ENCODE measurements at places on chromosomes 6 and 20. TPM values are rescaled to one million over a fixed set of nuclear protein-coding genes. Genes with fewer than 3 reads are reported as not detected.

- H3K4me3 ChIP-seq = no peak overlapping the region
- H3K36me3 ChIP-seq = no peaks in the 10 kb centered on the region
- DNase-seq = no peak
- H3K27me3 ChIP-seq = no peaks in the 10 kb centered on the region
- no peak overlapping the region for H3K27ac ChIP-seq
Measured at GRCh38 chr6:77205936-77206335, 257.4 kb downstream of the HTR1B start.

DNA sequence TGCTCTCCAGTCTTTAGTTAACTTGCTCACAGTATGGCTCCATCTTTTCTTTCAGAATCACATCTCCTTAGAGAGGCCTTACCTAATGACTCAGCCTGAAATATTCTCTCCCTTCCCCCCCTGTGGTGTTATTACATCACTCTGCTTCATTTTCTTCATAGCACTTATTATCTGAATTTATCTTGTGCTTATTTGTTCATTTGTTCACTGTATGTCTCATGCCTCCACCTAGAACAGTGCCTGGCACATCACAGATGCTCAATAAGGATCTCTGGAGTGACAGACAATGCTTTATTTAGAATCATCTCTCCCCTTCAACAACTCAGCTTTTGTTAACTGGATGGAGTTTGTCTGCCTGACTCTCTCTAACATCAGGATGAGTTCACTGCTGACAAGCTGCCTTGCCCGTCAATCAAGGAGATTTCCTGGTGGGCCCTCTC lies 96.6 kb upstream of the MAN1A1 start:
- H3K4me1 ChIP-seq = no peaks in the 10 kb centered on the region
- no peaks in the 10 kb centered on the region for H3K36me3 ChIP-seq
- peak overlapping the region; percentile 36 for H3K27ac ChIP-seq
- DNase-seq = no peak
- H3K4me3 ChIP-seq = no peak overlapping the region
- H3K27me3 ChIP-seq = no peaks in the 10 kb centered on the region

DNA sequence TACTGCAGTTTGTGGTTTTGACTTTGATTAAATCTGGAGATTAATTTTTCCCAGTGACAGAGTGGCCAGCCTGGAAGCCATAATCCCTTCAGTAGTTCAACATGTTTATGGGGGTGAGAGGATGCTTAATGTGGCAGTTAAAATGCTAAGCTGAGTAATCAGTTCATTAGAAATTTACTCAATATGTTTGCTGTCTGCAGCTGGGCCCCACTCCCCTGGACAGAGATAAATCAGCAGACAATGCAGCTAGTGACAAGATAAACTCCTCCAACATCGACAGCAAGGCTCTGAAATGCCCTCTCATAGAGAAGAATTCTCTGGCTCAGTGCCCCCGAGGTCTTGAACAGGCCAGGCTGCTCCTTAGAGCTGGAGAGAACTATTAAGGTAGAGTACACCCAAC lies 101.9 kb downstream of the LRFN2 start:
- no peak overlapping the region for H3K4me3 ChIP-seq
- no peaks in the 10 kb centered on the region for H3K4me1 ChIP-seq
- H3K36me3 ChIP-seq = no peaks in the 10 kb centered on the region
- H3K27me3 ChIP-seq = no peaks in the 10 kb centered on the region

- H3K4me3 ChIP-seq = peak overlapping the region; percentile 27
- no peaks in the 10 kb centered on the region for H3K36me3 ChIP-seq
- peaks cover 2% of the 10 kb centered on the region for H3K4me1 ChIP-seq
- H3K27me3 ChIP-seq = peaks cover 12% of the 10 kb centered on the region
Measured at GRCh38 chr6:117270055-117270842, 4.9 kb downstream of the VGLL2 start.

DNA sequence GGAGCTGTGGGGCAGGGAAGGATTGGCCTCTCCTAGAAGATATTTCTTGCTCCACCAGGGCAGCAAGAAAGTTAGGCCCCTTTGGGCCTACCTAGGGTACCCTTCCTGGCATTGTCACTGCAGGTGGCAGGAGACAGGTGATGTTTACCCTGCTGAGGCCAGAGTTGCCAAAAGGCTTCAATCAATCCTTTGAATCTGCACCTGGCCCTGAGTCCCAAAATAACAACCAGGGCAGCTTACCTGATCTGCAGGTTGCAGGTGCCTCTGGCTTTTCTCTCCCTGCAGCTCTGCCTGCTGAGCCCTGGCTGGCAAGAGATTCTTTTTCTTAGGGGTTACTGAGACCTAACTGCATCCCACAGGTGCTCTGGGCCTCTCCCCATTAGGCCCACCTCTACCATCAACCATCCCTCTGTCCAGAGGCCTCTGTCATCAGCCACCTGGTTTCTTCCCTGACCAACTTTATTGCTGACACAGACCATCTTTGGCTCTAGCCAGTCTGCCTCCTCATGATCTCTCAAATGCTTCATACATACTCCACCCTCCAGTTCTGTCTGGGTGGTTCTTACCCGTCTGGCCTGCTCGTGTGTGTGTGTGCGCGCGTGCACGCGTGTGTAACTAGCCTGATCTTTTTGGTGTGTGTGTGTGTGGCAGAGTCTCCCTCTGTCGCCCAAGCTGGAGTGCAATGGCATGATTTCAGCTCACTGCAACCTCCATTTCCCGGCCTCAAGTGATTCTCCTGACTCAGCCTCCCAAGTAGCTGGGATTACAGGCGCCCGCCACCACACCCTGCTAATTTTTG lies 13.7 kb downstream of the BCL2L1 start:
- no peaks in the 10 kb centered on the region for H3K27me3 ChIP-seq
- peaks cover 18% of the 10 kb centered on the region for H3K36me3 ChIP-seq
- peak overlapping the region; percentile 95 for H3K27ac ChIP-seq

DNA sequence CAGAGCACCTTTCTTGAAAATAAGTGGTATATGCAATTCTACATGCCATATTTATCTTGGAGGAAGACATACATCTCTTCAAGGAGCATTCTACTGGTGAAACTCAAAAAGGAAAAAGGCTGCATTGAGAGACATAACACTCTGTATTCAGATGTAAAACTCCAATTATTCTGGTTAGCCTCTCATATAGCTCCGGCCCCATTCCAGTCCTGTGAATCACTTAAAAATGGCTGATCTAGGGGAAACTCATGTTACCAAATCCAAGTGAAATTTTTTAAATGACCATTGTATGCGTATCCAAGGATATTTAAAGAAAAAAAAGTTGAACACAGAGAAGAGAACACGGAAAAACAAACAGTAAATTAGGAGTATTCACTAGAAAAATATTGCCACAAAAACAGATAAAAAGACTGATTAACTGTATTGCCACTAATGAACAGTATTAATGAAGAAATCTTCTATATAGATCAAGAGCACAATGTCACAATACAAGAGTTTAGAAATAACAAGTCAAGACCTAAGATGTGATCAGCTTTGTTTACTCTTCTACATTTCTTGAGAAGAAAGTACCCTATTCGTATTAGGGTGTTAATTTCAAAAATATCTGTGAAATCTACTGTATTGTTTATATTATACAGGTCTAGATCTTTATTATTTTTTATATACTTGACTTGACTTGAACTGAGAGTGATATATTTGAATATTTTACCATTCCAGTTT lies 124.5 kb upstream of the GJE1 start:
- no peaks in the 10 kb centered on the region for H3K36me3 ChIP-seq
- no peak for DNase-seq
- H3K4me3 ChIP-seq = no peak overlapping the region
- H3K4me1 ChIP-seq = no peaks in the 10 kb centered on the region
- H3K27ac ChIP-seq = no peak overlapping the region

DNA sequence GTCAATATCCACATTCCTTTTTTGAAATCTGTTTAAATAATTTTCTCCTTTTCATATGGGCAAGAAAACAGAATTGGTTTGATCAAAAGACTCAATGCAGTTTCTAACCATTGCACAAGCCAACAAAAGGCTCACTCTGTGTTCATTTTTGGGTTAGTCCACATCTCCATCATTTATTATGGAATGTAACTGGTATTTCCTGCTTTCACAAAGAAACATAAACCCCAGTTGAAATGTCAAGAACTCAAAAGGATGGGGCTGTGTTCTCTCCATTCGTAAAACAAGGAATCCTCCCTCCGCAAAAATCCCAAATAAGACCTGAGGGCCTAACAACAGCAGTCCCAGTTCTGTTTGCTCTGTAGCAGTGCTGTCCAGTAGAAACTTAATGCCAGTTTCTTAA lies 420.9 kb downstream of the GJA1 start:
- no peak for DNase-seq
- H3K36me3 ChIP-seq = no peaks in the 10 kb centered on the region
- no peaks in the 10 kb centered on the region for H3K27me3 ChIP-seq
- H3K4me1 ChIP-seq = no peaks in the 10 kb centered on the region
- no peak overlapping the region for H3K4me3 ChIP-seq

- H3K4me1 ChIP-seq = peaks cover 16% of the 10 kb centered on the region
- no peak overlapping the region for H3K4me3 ChIP-seq
- H3K36me3 ChIP-seq = no peaks in the 10 kb centered on the region
- no peaks in the 10 kb centered on the region for H3K27me3 ChIP-seq
- no peak for DNase-seq
Measured at GRCh38 chr20:63517376-63518309, 2.9 kb upstream of the PPDPF start.

GRCh38 chr20:6134592-6134991 lies 11.8 kb upstream of the FERMT1 start:
- H3K4me1 ChIP-seq = no peaks in the 10 kb centered on the region
- no peak overlapping the region for H3K27ac ChIP-seq
- no peak overlapping the region for H3K4me3 ChIP-seq
- no peaks in the 10 kb centered on the region for H3K36me3 ChIP-seq
- no peak for DNase-seq
- no peaks in the 10 kb centered on the region for H3K27me3 ChIP-seq

- peak overlapping the region; percentile 59 for H3K27ac ChIP-seq
- DNase-seq = no peak
- H3K4me3 ChIP-seq = peak overlapping the region; percentile 69
- peaks cover 16% of the 10 kb centered on the region for H3K4me1 ChIP-seq
Measured at GRCh38 chr6:2877057-2877882, 25.8 kb downstream of the SERPINB9 start.

GRCh38 chr6:136466777-136467176 lies 83.4 kb downstream of the MAP7 start:
- DNase-seq = no peak
- no peak overlapping the region for H3K27ac ChIP-seq
- no peaks in the 10 kb centered on the region for H3K4me1 ChIP-seq
- H3K36me3 ChIP-seq = no peaks in the 10 kb centered on the region

- no peaks in the 10 kb centered on the region for H3K36me3 ChIP-seq
- H3K27ac ChIP-seq = no peak overlapping the region
- H3K27me3 ChIP-seq = no peaks in the 10 kb centered on the region
- H3K4me1 ChIP-seq = no peaks in the 10 kb centered on the region
- H3K4me3 ChIP-seq = no peak overlapping the region
Measured at GRCh38 chr20:787825-788224, 19.5 kb upstream of the SLC52A3 start.

GRCh38 chr20:47668313-47669151 lies 116.7 kb downstream of the SULF2 start:
- no peaks in the 10 kb centered on the region for H3K27me3 ChIP-seq
- no peak overlapping the region for H3K4me3 ChIP-seq
- H3K36me3 ChIP-seq = no peaks in the 10 kb centered on the region

DNA sequence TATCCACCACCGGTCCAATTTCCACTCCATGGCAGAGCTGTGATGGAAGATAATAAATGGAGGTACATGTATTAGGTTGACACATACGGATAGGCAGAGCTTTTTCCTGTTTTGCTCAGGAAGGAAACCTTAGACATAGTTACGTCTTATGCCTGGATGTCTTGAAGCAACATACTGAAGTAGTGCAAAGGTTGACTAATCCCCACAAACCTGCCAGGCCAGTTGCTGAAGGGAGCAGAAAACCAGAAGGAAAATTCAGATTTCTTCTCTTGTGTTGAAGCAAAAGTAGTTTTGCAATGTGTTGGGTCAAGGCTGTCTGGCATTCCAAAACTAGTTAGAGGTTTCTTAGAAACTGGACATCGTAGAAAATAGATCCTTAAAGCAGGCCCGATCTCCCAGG lies 68.7 kb downstream of the PHACTR1 start:
- no peak overlapping the region for H3K27ac ChIP-seq
- H3K4me1 ChIP-seq = no peaks in the 10 kb centered on the region
- no peaks in the 10 kb centered on the region for H3K27me3 ChIP-seq
- H3K4me3 ChIP-seq = no peak overlapping the region
- no peaks in the 10 kb centered on the region for H3K36me3 ChIP-seq

GRCh38 chr20:31239139-31239538 lies 18.3 kb upstream of the DEFB115 start:
- no peaks in the 10 kb centered on the region for H3K4me1 ChIP-seq
- H3K27me3 ChIP-seq = no peaks in the 10 kb centered on the region
- no peak overlapping the region for H3K4me3 ChIP-seq

GRCh38 chr6:82022614-82023129 lies 224.9 kb downstream of the IBTK start:
- no peaks in the 10 kb centered on the region for H3K36me3 ChIP-seq
- peaks cover 5% of the 10 kb centered on the region for H3K4me1 ChIP-seq
- H3K4me3 ChIP-seq = no peak overlapping the region
- DNase-seq = no peak
- no peaks in the 10 kb centered on the region for H3K27me3 ChIP-seq
- no peak overlapping the region for H3K27ac ChIP-seq

GRCh38 chr20:61082720-61083119 lies 169.3 kb upstream of the CDH4 start:
- no peaks in the 10 kb centered on the region for H3K27me3 ChIP-seq
- DNase-seq = no peak
- H3K36me3 ChIP-seq = no peaks in the 10 kb centered on the region
- no peaks in the 10 kb centered on the region for H3K4me1 ChIP-seq
- H3K27ac ChIP-seq = no peak overlapping the region

DNA sequence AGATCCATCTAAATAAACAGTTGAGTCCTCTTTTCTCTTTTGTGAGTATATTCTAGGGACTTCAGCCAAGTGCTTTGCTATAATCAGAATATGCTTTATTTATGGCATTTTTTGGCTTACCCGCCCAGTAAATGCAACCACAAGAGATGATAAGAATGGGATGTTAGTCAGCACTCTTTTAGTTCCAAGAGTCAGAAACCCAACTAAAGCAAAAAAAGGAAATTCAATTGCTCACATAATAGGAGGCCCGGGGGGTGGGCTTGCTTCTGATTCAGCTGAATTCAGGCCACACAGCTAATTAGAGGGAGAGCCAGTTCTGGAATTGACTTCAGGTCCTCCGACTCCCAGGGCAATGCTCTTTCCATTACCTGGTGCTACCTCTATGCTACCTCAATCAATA lies 250.6 kb downstream of the FARS2 start:
- H3K4me3 ChIP-seq = no peak overlapping the region
- no peaks in the 10 kb centered on the region for H3K27me3 ChIP-seq
- no peaks in the 10 kb centered on the region for H3K4me1 ChIP-seq
- no peak overlapping the region for H3K27ac ChIP-seq
- DNase-seq = no peak
- H3K36me3 ChIP-seq = no peaks in the 10 kb centered on the region

EYS gene
- total RNA-seq = not detected

BTBD9 gene
- 9.9 TPM for total RNA-seq

CAPN11 gene
- total RNA-seq = 0.43 TPM

NFYA gene
- total RNA-seq = 10.4 TPM

SLC22A16 gene
- total RNA-seq = not detected

BPIFB2 gene
- not detected for total RNA-seq

SNAI1 gene
- total RNA-seq = 64.4 TPM

TFAP2A gene
- 0.21 TPM for total RNA-seq

RIPOR2 gene
- total RNA-seq = 49.0 TPM

Data from ascending aorta (tissue), 2 donors.